ENCODE measurements at places on chromosomes 16 and 17. TPM values are rescaled to one million over a fixed set of nuclear protein-coding genes. Genes with fewer than 3 reads are reported as not detected.

SYNGR2 gene
- 43.2 TPM for total RNA-seq

SMTNL2 gene
- not detected for total RNA-seq

ABCA8 gene
- total RNA-seq: not detected

- no peak for DNase-seq
- H3K4me3 ChIP-seq: no peak overlapping the region
- no peak overlapping the region for H3K27ac ChIP-seq
- H3K36me3 ChIP-seq: no peaks in the 10 kb centered on the region
- peaks cover 34% of the 10 kb centered on the region for H3K4me1 ChIP-seq
- H3K27me3 ChIP-seq: peaks cover 2% of the 10 kb centered on the region
Measured at GRCh38 chr16:85608515-85608885, 4.6 kb upstream of the GSE1 start.

- peak within 1 kb of the TSS; percentile 87 for H3K27ac ChIP-seq
- H3K4me3 ChIP-seq: peak within 1 kb of the TSS; percentile 90
- DNase-seq: peak; percentile 69
- H3K27me3 ChIP-seq: no peaks in the 10 kb centered on the region
- H3K36me3 ChIP-seq: no peaks in the 10 kb centered on the region
Measured at GRCh38 chr16:57536306-57537193, at the start of gene CCDC102A. Gene CCDC102A (minus strand): TSS chr16:57536571. CDS start chr16:57529177, 7,394 bp downstream.

GRCh38 chr17:6489016-6489550, 44.8 kb downstream of the PIMREG start:
- no peaks in the 10 kb centered on the region for H3K4me1 ChIP-seq
- peaks cover 5% of the 10 kb centered on the region for H3K27me3 ChIP-seq
- H3K4me3 ChIP-seq: no peak overlapping the region
- DNase-seq: no peak

TMEM235 gene
- not detected for total RNA-seq

GRCh38 chr16:12160815-12161550, 184.4 kb downstream of the SNX29 start:
- no peak for DNase-seq
- H3K27ac ChIP-seq: no peak overlapping the region
- H3K27me3 ChIP-seq: no peaks in the 10 kb centered on the region

KRT24 gene
- not detected for total RNA-seq

KCTD19 gene
- total RNA-seq: 1.2 TPM

DNA sequence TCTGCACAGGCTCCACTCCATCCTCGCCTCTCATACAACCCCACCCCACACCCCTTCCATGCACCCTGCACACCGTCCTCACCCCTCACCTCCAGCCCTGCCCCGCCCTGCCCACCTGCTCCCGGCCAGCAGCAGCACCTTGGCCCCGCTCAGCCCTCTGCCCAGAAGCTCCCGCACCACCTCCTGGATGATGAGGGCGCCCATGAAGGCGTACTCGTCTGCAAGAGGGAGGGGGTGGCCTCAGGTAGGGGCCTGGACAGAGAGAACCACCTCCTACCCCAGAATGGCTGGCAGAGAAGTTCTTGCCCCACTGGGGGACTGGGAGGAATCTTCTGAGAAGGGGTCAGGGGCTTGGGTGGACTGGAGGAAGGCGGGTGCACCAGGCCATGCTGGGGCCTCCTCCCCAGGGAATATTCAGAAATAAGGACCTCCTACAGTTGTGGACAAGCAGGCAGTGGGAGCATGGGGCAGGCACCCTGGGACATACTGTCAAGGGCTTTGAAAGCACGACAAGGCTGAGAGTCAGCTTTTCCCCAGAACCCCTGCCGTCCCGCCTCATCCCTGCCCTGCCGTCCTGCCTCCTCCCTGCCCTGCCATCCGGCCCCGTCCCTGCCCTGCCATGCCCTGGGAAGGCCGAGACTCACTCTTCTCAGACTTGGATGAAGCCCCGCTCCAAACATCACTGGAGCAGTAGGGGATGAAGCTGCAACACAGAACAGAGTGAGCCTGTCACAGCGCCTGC, 3.1 kb downstream of the NOTUM start:
- DNase-seq: no peak
- no peaks in the 10 kb centered on the region for H3K4me1 ChIP-seq
- no peaks in the 10 kb centered on the region for H3K36me3 ChIP-seq
- H3K27ac ChIP-seq: no peak overlapping the region

DNA sequence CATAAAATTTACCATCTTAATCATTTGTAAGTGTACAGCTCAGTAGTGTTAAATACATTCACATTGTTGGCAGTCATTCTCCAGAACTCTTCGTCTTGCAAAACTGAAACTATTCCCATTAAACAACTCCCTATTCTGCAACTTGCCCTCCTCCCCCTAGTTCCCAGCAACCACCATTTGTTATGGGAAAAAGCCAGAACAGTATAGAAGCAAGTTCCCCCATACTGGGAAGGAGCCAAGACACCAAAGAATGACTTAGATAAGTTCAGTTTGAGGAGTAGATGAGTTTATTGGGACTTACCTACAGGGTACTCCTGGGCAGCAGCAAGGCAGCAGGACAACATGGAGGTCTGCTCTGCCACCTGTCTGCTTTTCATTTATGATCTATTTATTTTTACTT, 39.3 kb upstream of the TEKT1 start:
- H3K27me3 ChIP-seq: peaks cover 3% of the 10 kb centered on the region
- no peak overlapping the region for H3K27ac ChIP-seq
- H3K36me3 ChIP-seq: no peaks in the 10 kb centered on the region
- H3K4me3 ChIP-seq: no peak overlapping the region

DNA sequence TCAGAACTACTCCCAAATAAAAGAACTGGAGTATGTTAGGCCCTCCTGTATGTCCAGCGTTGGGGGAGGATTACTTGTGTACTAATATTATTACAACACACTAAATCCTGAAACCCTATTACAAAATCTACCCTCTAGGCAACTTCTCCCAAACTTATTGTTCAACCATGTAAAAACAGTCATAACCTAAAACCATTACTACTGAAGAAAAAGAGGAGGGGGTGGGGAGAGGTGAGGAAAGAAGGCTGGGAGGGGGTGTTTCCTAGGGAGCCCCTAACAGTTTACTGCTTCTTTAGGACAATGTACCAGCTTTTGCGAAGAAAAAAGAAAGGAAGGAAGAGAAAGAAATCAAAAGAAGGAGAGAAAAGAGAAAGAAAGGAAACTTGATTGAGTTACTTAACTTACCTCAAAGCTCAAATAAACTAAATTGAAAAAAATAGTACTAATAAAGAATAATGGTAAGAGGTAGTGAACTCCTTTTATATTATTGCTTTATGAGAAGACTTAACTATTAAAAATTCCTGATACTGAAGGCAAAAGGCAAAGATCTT, 2.3 kb downstream of the SALL1 start:
- no peak for DNase-seq
- peaks cover 3% of the 10 kb centered on the region for H3K4me1 ChIP-seq
- no peak overlapping the region for H3K4me3 ChIP-seq

GDPD3 gene
- 18.6 TPM for total RNA-seq

KRT12 gene
- not detected for total RNA-seq

KRT13 gene
- not detected for total RNA-seq

DNA sequence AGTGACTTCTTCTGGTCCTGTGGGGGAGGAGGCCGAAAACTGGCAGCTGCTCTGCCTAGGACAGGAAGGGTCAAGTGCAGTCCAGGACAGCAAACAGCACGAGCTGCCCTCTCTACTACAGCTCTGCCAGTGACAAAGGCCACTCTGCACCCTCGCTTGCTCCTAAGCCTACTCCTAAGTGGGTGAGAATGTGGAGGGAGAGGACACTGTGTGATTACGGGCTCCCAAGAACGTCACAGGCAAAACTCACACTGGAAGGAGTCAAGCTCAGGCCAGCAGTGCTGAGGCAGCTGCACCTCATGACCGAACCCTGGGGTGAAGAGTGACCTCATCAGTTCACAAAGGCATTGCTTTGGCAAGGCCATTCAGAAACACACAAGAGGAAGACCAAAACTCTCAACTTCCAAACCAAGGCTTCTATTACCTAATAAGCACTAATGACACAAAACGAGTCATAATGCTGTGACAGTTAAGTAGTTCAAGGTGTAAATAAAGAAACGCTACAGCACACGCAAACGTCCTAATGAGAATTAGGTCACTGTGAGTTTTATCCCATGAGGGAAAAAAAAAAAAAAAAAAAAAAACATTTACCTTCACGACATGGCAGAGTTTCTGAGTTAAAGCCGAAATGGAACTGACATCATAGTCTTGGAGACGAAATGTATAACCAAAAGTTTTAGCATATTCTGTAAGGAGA, 35.1 kb downstream of the MARF1 start:
- peaks cover 45% of the 10 kb centered on the region for H3K36me3 ChIP-seq
- H3K27ac ChIP-seq: no peak overlapping the region
- H3K4me1 ChIP-seq: peaks cover 11% of the 10 kb centered on the region
- H3K27me3 ChIP-seq: no peaks in the 10 kb centered on the region

GRCh38 chr16:48317614-48318315, 67.4 kb downstream of the SIAH1 start:
- DNase-seq: no peak
- peaks cover 41% of the 10 kb centered on the region for H3K36me3 ChIP-seq
- H3K4me3 ChIP-seq: peak overlapping the region; percentile 23

- no peaks in the 10 kb centered on the region for H3K36me3 ChIP-seq
- no peak overlapping the region for H3K27ac ChIP-seq
- no peak for DNase-seq
- no peak overlapping the region for H3K4me3 ChIP-seq
Measured at GRCh38 chr17:10278218-10278617, 79.8 kb upstream of the GAS7 start.

DNA sequence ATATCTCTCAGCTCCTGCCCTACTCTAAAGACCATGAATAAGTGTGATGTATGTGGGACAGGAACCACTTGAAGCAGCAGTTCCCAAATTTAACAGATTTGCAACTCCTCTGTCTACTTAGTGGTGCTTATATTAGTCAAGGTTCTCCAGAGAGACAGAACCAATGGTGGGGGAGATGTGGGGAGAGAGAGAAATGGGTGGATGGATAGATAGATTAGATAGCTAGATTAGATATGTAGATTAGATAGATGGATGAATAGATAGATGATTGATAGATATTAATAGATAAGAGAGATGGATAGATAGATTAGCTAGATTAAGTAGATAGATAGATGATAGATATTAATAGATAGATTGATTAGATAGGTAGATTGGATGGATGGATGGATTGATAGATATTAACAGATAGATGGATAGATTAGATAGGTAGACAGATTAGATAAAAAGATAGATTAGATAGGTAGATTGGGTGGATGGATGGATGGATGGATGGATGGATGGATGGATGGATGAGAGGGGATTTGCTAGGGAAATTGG, 154.0 kb upstream of the NOL11 start:
- no peak overlapping the region for H3K27ac ChIP-seq
- H3K4me1 ChIP-seq: no peaks in the 10 kb centered on the region
- no peak overlapping the region for H3K4me3 ChIP-seq
- DNase-seq: no peak
- no peaks in the 10 kb centered on the region for H3K36me3 ChIP-seq

TP53TG3 gene
- not detected for total RNA-seq
